Fibroblast of skin of right biceps (primary cell): ENCODE measurements at places on chromosomes 1 and 21.

DNA sequence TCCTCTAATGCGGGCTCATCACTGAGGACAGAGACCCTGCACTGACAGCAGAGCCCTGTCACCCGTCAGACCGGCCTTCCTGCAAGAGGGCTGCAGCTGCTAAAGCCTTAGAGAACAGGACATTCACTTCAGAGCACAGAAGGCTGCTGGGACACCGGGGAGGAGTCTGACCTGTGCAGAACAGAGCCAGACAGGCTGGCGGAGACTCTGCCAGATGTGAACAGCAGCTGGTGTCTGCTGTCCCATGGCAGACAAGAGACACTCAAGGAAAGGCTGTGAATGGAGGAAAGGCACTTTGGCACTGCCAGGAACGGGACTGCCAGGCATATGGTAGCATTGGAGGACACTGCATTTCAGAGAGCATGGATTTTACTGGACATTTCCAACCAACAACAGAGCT is 21.4 kb downstream of the MRAP start:
- DNase-seq = no peak

DNA sequence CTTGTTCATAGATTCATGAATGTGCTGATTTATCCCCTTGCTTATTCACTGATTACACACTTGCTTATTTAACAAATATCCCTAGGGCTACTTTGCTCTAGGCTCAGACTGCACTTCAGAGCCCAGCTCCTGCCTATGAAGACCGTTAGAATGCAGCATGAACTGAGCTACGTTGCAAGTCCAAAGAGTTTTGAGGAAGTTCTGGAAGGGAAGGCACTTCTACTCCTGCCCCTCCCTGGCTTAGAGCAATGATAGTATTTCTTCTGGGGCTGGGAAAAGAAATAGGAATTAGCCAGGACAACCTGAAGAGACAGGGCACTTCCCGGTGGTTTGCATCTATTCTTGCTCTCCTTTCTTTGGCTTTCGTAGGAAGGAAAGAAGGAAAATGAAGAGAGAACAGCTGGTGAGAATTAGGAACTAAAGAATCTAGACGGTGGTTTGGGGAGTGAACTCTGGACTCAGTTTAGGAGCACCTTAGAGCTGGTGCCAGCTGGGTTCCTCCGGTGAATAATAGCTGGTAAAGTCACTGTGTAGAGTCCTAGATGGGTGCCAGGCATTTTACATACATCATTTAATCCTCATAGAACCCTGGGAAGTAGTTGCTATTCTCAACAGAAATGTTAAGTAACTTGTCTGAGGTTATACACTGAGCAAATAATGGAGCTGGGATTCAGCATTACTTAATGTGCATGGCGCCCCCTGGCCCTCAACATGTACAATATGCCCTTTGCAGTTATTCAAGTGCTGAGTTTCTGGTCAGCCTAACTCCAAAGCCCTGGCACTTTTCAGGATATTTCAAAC is 65.9 kb downstream of the NDUFS5 start:
- peak; percentile 76 for DNase-seq

DNA sequence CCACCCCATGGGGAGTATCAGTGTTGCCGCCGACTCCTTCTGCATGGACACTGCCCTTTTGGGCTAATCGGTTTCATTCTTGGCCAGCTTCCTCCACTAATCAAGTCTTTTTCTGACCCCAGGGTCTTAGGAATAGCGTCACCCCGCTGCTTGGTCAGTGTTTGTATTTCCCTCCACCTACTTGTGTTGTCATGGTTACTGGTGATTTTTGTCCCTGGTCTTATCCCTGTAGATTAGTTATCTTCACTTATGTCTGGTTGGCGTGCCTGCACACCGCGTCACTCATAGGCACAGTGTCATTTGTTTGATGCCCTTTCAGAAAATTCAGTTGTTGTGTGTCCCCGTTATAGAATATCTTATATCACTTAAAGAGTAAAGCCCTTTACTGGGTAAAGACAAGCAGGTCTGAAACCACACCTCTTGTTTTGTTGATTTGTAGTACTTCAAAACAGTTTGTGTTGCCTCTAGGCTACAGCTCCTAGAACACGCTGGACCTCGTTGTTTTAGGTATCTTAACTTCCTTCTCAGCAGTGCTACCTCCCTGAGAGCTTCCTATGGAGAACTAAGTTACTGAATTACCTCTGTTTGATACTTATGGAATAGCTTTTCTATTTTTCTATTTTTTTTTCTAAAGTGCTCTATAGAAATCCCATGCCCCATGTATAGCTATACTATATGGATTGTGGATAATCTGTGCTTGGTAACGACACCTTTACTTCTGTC is 868 bp downstream of the PPP1R12B start:
- DNase-seq = peak; percentile 42

DNA sequence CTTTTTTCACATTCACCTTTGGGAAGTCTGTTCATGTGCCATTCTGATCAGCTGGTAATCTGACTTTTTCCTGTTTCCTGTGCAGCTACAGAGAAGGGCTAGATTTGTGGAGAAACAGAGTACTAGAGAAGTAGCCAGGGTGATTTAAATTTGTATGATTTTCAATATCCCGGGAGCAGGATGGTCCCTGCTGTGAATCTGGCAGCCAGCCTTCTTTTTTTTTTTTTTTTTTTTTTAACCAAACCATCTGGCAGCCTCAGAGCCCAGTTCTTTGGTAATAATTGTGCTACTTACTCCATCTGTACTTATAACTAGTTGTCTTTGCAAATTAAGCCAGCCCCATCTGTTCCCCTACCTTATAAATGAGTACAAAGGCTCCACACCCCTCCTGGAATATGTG is 248.6 kb upstream of the DEPDC1 start:
- no peak for DNase-seq

DNA sequence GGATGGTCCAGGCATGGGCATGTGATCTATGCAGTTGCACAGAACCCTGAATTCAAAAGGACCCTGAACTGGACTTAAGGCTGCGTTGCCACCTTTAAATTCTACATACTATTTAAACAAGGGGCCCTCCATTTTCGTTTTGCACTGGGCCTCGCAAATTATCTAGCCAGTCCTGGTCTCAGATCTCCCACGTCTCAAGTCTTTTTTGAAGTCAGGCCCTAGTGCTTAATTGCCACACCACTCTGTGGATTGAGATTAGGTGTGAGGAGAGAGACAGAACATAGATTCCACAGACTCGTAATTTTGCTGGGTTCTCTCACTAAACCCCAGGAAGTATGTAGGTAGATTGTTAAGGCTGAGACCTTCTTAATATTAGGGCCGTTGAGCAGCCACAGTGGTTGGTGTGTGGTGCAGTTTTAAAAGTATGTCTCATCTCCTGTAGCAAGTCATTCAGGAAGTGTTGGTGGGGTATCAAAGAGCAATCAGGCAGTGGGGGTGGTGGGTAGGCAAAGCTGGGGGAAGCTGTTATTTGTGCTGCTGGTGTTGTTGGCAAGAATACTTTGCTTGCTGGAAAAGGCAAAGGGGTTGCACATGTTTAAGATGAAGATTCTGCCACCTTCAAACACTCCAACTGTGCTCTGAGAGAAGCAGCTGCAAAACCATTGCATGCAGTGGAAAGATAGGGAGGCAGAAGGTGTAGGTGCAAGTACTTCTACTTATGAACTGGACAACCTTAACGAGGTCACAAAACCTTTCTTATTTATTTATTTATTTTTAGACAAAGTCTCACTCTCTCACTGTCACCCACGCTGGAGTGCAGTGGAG is 11.2 kb downstream of the CD84 start:
- no peak for DNase-seq

GRCh38 chr1:242448910-242449645 is 75.4 kb downstream of the PLD5 start:
- no peak for DNase-seq

GRCh38 chr1:202745323-202745888 is 35.2 kb upstream of the SYT2 start:
- DNase-seq = no peak

GRCh38 chr1:19798486-19799229 is 1.1 kb downstream of the TMCO4 start:
- no peak for DNase-seq

GRCh38 chr1:66489151-66489550 is 44.8 kb upstream of the SGIP1 start:
- DNase-seq = peak; percentile 79

DNA sequence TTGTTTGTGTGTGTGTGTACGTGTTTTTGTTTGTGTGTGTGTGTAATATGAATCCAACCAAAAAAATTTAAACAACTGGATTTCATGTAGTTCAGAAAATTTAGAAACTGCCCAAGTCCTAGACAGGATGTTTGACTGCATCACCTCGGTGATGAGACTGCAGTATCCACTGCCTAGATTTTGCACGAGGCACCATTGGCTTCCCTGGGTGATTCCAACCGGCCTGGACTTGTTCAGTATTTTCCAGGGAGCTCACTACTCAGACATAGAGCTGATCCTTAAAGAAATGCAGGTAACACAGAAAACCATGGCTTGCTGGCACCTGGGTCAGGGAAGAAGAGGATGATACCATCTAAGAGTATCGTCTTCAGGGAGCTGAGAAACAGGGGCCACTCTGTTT is 18.2 kb upstream of the KCNK2 start:
- no peak for DNase-seq

DNA sequence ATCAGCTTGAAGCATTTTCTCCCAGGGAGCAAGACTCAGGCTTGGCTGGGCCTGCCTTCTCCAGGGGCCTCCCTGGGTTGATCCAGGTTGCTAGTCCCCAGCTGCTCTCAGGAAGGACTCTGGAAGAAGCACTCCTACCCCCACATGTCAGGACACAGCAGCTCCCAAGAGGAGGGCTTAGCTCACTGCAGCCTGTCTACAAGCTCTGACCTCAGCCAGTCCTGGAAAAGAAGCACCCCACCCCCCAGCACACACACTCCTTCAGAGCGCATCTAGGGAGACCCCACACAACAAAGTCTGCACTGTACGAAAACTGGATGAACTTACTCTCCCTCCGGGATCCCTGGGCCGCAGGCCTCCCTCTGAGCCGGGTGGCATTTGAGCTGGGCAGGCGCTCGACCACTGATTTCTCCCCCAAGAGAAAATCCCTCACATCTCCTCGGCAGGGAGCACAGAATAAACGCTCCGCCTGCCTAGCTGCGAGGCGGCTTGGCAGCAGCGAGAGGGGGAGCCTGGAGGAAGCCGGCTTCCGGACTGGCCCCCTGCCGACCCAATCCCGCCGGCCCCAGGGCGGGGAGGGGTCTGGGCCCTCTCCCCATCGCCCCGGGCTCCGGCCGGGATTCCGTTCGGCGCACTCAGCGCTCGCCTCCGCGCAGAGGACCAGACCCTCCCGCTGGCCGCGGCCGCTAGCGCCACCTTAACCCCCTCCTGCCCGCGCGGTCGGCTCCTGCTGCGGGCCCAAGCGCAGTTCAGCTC is at the start of gene KCNA2:
Gene KCNA2 (minus strand): TSS at position 458 of the 756 bp plus-strand sequence. CDS start 1,576 bp downstream, outside the sequence.
- peak; percentile 9 for DNase-seq

DNA sequence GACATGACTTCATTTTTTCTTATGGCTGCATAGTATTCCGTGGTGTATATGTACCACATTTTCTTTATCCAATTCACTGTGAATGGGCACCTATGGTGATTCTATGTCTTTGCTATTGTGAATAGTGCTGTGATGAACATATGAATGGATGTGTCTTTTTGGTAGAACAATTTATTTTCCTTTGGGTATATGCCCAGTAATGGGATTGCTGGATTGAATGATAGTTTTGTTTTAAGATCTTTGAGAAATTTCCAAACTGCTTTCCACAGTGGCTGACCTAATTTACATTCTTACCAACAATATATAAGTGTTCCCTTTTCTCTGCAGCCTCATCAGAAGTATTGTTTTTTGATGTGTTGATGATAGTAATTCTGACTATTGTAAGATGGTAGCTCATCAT is 361.7 kb upstream of the SGIP1 start:
- no peak for DNase-seq

DNA sequence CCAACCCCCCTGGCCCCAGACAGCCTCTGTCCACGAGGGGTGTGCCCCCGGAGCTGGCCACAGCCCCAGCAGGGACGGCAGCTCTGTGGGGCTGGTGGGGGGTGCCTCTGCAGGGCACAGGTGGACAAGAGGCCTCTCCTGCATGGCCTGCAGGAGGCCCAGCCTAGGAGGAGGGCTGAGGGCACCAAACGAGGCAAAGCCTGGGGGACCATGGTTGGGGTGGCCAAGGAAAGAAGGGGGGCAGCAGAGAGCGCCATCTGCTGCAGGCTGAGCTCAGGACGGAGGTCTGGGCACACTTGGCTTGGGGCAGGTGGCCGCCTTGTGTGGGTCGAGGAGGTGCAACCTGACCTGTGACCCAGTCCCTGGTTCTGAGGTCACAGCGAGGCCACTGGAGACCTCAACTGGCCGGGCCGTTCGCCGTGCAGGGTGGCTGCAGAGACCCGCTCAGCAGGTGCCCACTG is 27.3 kb downstream of the RRP1 start:
- no peak for DNase-seq

DNA sequence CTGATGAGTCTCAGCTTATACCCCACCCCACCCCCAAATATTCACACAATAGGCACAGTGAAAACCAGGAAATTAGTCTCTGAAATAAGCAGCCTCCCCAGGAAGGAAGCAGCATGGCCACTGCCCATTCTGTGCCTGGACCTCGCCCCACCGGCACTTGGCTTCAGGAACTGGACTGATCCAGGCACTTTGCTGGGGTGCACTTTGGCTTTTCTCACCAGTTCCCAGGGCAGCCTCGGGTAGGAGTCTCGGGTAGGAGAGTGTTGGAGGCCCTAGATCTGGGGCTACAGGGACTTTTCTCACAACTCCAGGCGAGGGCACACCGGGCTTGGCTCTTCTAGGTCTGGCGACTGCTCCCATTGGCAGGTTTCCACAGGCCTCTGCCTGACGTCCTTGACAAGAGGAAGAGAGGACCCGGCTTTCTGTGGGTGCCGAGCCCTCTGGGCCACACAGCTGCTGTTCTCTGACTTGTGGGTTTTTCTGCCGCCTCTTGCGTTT is 18.7 kb downstream of the ADARB1 start:
- no peak for DNase-seq

GRCh38 chr1:6473974-6474814 is 8.2 kb upstream of the TNFRSF25 start:
- DNase-seq = no peak

- DNase-seq = no peak
Measured at GRCh38 chr1:246789454-246790339, 65.5 kb downstream of the SCCPDH start.

- no peak for DNase-seq
Measured at GRCh38 chr1:1357871-1358432, 403 bp downstream of the MXRA8 start.

- DNase-seq = no peak
Measured at GRCh38 chr21:35336534-35336933, 287.4 kb upstream of the RUNX1 start.

- peak; percentile 94 for DNase-seq
Measured at GRCh38 chr1:2205191-2205952, 10.8 kb upstream of the FAAP20 start.
